Activated naive CD8-positive, alpha-beta T cell treated with anti-CD3 and anti-CD28 coated beads for 36 hours (primary cell): ENCODE measurements at places on chromosomes 3 and 15.

DNA sequence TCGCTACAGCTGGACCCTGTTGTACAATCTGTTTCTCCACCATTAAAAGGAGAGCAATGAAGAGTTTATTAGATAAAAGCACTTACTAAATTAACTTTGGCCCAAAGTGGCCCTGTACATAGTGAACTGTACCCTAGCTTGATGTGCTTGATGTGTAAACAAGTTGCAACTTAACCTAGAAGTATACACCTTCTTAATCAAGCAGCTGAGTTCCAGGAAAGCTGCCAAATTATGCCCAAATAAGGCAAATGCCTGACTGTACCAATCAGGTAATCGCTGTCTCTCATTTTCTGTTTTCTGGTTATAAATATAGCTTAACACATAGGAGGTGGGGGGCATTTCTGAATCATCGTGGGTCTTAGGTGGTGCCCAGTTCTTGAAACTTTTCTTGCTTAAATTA, 704.8 kb upstream of the CBLB start:
- DNase-seq, result no peak

DNA sequence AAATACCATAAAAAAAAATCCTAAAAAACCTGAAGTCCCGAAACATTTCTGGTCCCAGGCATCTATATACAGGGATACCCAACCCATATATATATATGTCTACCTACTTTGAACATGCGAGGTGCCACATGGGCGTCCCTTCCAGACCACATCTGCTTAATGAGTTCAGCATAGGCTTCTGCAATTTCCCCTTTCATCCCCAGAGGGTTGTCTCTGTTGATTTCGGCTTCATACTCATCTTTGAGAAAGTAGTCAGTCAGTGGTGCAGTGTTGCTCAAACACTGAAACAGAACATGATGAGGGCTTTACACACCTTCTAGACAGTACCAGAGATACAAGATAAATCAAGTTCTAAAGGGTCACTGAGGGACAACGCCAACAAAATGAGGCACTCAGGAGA, 28.6 kb upstream of the C3orf62 start:
- DNase-seq, result no peak

- no peak for DNase-seq
Observed at GRCh38 chr3:149528340-149528650, 53.8 kb downstream of the TM4SF4 start.

GRCh38 chr3:124895756-124896155, 8.6 kb upstream of the ITGB5 start:
- DNase-seq, result no peak

GRCh38 chr15:50506121-50506520, 40.3 kb downstream of the USP50 start:
- no peak for DNase-seq
